ENCODE measurements at places on chromosomes 4 and X.

DNA sequence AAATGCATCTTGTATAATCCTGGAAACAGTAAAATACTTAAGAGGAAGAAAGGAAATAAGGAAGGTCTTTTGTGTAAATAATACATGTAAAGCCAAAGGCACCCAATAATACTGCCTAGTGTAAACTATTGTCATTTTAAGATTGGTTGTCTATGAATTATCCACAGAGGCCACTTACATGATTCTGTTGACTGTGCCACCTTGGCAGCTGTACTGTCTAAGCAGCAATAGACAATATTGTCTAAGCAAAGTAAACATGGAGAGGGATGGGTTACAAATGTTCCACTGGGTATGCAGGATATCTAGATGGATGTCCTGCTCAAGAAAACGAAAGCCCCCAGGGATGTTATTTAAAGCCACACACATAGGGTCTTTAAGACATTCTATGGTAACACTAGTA is 19.4 kb downstream of the BEND4 start:
- DNase-seq: no peak

GRCh38 chr4:152166567-152166966 is 369.3 kb downstream of the FBXW7 start:
- no peak for DNase-seq

DNA sequence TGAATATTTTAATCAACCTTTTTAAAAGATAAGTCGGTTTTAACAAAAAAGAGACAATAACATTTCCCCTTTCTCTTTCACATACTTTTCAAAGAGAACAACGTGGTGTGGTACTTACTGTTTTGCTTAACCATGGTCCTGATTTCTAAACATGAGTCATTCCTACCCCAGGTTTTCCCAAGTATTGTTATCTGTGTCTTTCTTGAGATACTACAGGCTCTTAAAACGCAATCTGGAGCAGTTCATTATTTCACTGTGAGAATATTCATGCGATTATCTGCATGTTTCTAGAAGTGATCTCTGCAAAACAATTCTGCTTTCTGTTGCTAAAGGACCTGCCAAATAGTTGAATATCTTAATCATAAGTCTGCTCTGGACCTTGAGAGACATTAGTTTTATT is 127.3 kb downstream of the TENM3 start:
- no peak for DNase-seq

DNA sequence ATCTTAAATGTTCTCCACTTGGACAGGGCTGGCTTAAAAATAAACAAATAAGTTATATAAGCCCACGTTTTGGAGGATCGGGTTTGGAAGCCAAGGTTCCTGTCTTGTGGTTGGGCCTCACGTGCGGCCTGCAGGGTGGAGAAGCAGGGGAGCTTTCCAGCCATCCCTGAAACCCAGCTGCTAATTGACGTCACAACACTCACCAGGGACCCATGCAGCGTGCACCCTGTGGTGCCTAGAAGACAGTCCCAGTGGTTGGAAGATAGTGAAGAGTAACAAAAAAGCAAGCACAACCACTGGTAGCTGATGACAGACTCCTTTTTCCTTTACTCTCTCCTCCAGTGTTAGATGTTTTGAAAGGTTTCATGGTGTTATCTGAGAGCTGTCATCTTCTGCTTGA is 142.0 kb upstream of the RBPJ start:
- DNase-seq: no peak

DNA sequence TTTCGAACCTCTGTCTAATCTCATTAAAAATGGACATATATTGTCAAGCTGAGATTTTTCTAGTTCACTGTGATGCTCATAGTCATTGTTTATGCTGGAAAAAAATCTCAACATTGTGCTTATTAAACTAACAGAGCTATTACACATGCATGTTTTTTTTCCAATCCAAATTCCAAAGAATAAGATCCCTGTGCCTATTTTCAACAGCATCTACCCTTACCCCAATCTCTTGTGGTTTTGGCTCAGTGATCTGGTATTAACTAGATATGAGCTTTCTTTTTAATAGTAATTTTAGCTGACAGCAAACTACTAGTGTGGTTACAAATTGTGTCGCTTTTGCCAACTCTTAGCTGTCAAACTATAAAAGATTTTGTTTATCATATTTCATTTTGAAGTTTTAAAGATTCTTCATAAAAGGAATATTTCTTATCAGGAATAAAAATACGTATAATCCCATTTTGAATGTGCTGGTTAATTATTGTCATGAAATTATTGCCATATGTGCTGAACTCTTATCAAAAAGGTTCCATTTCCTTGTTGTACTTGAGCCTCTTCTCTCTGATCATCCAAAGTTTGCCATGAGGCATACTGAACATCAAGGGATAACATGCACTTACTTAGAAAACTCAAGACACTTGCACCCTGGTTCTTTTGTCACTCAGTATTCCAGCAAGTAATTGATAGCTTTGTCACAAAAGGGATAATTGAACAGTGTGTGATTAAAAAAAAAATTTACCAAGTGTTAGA is 241.2 kb downstream of the ARHGAP24 start:
- no peak for DNase-seq

- no peak for DNase-seq
Observed at GRCh38 chrX:28981952-28982351, 394.7 kb downstream of the IL1RAPL1 start.

- no peak for DNase-seq
Observed at GRCh38 chrX:97260679-97261078, 377.0 kb downstream of the RPA4 start.

DNA sequence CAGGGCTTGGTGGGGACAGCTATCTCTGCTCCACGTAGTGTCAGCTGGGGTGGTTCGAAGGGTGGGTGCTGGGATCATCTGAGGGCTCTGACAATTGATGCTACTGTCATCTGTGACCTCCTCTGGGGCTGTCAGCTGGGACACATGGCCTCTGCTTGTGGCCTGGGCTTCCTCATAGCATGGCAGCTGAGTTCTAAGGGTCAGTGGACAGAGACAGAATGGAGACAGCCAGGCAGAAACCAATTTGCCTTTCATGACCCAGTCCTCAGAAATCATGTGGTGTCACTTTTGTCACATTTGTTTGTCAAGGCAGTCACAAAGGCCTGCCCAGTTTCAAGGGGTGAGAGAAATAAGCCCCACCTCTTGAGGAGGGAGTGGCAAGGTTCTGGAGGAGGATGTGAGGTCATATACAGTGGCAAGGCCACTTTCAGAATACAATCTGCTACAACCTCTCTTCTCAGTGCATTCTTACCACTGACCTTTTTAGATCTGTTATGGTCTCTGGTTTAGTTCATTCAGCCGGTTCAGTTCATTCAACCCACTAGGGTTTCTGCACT is 103.6 kb upstream of the BCOR start:
- no peak for DNase-seq

DNA sequence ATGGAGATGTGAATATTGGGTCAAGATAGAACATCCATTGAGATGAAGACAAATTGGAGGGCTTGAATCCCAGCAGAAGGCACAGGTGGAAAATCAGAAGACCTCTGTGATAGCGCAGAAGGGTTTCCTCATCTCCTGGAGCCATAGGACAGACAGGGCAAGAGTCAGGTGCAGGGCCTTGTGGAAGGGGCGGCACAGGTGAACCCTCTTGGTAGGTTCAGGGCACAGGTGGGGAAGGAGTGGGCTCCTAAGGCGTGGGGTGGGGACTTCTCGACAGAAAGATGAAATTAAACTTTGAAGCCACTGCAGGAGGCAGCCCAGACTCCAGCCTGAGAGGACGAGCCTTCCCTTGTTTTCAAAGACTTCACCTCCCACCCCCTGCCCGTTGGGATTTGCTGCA is 9.3 kb upstream of the RGS12 start:
- no peak for DNase-seq

DNA sequence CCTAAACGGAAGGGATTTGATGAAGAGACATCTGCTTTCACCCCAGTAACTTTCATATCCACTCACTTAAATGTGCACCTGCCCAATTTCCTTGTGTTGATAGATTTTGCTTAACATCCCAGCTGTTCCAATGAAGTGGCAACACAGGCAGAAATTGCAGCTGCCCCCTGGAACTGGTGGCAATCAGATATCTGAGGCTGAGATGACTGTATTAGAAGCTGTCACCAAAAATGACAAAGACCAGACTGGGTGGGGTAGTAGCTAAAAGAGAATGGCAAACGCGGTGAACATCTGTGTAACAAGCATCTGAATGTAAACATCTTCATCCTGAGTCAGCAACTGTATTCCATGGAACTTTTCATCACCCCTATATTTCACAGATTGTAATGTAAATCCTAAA is 17.1 kb downstream of the GABRA2 start:
- DNase-seq: no peak

- no peak for DNase-seq
Observed at GRCh38 chr4:20462426-20463175, 210.9 kb downstream of the SLIT2 start.

GRCh38 chr4:146073517-146073916 is 102.0 kb upstream of the LSM6 start:
- DNase-seq: no peak

DNA sequence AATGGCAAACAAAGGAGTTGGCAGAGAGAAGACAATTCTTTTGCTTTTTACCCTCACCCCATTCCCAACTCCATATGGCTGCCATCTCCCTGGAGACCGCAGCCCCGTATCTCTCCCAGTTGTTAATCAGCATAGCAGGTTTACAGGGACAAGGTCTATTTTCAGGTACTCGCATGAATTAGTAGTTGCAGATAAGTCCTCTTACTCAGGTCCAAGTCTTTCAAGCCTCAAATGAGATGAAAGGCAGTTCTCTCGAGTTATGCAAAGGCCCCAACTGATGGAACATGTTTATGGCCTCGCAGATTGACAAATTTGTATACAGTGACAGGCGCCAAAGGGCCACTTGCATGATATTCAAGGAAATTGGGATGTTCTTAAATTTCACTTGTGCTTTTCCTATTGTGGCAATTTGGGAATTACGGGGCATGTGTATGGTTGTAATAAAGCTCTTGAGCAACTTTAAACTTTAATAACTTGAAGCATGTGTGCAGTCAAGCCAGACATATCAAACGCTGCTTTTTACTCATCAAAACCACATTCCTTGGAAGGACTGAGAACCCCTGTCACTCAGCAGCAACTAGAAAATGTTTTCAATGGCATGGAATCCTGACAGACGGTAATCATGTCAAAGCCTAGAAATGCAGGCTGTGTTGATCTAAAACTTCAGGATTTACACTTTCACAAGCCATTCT is 45.1 kb downstream of the KDR start:
- peak; percentile 1 for DNase-seq

- peak; percentile 70 for DNase-seq
Observed at GRCh38 chr4:113368056-113368455, 318.6 kb downstream of the ANK2 start.

- DNase-seq: no peak
Observed at GRCh38 chr4:1349359-1350168, 2.6 kb downstream of the UVSSA start.

DNA sequence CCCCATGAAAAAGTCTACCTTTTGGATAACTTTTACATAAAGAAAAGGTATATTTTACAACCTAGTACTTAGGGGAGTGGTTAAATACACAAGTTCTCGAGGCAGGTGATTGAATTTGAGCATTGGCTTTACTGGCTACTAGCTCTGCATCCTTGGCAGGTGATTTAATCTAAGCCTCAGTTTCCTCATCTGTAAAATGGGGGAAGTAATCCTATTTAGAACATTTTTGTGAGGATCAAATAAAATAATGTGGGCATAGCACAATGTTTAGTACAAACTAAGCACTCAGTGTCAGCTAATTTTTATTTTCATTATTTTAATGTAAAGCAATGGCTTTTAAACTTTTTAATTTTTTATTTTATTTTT is 102.9 kb downstream of the CEP135 start:
- no peak for DNase-seq

GRCh38 chrX:150935467-150935866 is 37.0 kb upstream of the CD99L2 start:
- DNase-seq: no peak

GRCh38 chr4:128775477-128775876 is 34.0 kb upstream of the JADE1 start:
- DNase-seq: no peak

GRCh38 chr4:72857787-72858186 is 211.7 kb downstream of the COX18 start:
- DNase-seq: no peak

GRCh38 chr4:25110527-25111329 is 49.5 kb downstream of the SEPSECS start:
- no peak for DNase-seq

- no peak for DNase-seq
Observed at GRCh38 chr4:78764498-78764961, 11.6 kb upstream of the BMP2K start.

GRCh38 chr4:25984266-25984665 is 70.2 kb downstream of the SMIM20 start:
- DNase-seq: no peak

DNA sequence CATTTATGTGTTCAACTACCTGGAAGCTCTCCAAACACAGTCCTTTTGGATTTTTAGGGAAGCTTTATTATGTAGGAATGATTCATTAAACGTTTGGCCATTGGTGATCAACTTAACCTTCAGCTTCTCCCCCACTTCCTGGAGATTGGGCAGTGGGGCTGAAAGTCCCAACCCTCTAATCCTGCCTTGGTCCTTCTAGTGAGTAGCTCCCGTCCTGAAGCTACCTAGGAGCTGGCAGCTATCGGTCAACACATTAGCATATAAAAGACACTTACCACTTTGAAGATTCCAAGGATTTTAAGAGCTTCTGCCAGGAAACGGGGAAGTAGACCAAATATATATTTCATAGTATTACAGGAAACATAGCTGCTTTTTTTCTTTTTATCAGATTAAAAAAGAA is 69.7 kb downstream of the MCUB start:
- no peak for DNase-seq

GRCh38 chrX:10728806-10729389 is 108.5 kb upstream of the MID1 start:
- DNase-seq: no peak

GRCh38 chr4:24816797-24817196 is 21.4 kb downstream of the SOD3 start:
- no peak for DNase-seq

- DNase-seq: no peak
Observed at GRCh38 chr4:185171373-185172071, 28.5 kb downstream of the SLC25A4 start.

DNA sequence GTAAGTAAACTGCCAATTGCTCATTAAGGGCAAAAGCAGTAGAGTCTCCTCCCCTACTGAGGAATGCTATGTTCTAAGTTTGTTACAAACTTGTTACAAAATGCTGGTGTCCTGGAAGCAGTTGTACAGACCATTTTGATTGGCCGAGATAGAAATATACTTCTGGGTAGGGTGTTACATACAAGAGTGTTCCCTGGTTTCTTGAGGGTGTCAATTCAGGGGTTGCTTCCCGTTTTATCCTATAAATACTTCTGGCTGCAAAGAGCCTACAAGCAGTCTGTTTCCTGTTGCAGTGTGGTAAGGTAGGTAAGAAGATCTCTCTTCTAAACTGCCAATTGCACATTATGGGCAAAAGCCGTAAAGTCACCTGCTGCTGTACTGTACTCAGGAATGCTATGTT is 5.7 kb downstream of the TRPC5OS start:
- no peak for DNase-seq

DNA sequence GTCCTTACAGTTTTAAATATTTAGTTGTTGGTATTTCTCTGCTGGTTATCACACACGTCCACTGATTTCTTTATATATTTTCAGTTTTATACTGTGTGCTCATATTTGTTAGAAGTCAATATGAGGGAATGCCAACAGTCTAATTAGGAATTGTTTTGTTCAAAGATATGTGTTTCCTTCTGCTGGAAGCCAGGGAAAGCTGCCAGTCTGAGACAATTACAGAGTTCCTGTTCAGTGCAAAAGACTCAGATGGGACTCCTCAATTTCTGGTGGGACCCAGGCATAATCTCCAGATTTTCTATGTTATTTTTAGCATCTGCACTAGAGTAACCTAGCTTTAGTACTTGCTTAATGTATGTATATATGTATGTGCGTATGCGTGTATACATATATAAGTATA is 486.0 kb downstream of the GRID2 start:
- no peak for DNase-seq

All from AG04449 (cell line).